NCI-H510A (cell line): ENCODE measurements at places on chromosomes 12 and 14.

DNA sequence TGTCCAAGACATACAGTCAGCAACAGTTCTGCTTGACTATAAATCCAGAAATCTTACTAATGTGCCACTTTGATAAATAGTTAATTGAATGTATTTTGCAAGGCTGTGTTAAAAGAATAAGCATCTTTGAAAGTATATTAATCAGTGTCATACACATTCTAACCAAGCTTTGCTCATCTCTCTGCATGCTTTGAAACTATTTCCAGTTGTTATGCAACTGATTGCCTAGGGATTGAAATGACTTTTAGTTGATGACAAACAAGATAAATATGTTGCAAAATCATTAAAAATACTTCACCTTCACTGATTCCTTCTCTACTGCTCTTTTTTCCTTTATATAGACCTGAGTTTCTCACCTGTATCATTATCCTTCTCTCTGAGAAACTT lies 91.3 kb downstream of the AEBP2 start:
- DNase-seq = no peak

GRCh38 chr14:104350463-104351185 lies 212.2 kb downstream of the KIF26A start:
- no peak for DNase-seq

GRCh38 chr14:89342049-89342448 lies 75.0 kb downstream of the FOXN3 start:
- no peak for DNase-seq

DNA sequence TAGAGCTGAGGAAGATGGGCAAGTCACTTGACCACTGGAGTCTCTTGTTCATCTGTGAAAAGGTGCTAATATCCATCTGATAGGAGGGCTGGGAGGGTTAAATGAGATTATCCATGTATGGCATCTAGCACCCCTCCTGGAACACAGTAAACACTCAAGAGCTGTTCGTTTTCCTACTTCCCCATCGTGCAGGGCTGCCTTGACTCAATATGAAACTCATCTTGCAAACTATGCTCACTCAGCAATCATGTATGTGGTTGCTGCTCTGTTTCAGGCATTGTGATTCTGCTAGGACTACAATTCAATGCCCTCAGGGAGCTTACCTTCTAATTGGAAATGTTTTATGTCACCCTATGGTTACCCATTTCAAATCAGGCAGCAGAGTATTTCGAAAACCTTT lies 395.6 kb downstream of the BCAT1 start:
- no peak for DNase-seq

DNA sequence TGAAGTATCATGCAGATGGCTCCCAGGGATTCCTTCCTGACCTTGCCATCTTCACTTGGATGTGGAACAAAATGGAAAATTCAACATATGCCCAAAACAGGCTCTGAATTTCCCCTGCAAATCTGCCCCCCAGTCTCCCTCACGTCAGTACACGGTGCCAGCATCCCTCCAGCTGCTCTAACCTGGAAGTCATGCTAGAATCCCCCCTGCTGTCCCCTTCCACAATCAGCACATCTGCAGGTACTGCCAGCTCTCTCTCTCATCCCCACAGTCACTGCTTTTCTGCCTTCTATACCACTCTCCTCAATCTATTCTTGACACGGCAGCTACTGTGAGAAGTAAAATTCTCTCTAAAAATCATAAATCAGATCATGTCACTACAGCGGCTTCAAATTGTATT lies 21.6 kb downstream of the GALNT6 start:
- no peak for DNase-seq

DNA sequence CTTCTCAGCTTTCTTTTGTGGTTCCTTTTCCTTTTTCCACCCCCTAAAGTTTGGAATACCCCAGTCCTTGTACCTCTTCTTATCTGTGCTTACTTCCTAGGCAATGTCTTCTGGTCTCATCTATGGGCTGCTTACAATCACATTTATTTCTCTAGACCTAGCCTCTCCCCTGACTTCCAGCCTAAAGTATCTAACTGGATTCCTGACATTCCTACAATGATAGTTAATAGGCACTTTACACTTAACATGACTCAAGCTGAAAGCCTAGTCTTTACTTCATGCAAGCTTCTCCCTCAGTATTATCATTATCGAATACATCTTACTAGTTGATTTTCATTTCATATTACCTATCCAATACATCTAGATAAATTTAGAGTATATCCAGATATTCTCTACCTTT lies 21.2 kb downstream of the CLECL1 start:
- DNase-seq = no peak

DNA sequence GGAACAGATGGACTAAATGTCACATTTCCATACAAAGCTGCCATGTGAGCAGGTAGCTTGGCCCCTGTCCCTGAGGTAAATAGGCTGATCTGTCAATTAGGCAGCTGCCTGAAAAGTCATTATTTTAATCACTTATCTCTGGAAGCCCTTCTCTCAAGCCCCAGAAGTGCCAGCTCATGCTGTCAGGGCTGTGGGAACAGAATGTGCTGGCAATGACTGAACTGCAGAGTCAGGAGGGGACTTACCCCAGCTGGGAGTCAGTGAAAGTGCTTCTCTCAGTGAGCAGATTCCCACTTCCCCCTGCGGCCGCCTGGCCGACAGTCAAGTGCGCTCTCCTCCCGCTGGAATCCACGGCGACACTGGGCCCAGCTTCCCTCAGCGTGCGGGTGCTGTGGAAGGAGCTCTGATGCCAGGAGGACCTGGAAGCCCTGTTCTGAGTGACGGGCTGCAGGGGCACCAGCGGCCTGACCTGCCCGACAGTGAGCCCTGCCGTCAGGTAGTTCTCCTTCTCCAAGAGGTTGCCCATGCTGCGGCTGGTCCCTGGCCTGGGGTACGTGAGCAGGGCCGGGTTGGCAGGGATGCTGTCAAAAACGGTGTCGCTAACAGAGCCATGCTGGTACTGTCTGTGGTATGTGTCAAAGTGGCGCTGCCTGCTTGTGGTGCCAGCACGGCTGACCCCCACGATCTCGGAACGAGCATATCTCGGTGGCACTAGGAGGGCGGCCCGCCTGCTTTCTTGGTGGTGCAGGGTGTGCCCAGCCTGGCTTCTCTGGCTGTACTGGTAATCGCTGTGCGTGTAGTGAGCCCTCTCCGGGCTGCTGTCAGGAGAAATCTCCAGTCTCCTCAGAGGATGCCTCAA lies 18.7 kb downstream of the PKP2 start:
- no peak for DNase-seq

- DNase-seq = no peak
Observed at GRCh38 chr12:2395354-2395977, 342.7 kb downstream of the CACNA1C start.

GRCh38 chr14:31212893-31213292 lies 5.3 kb upstream of the HECTD1 start:
- no peak for DNase-seq

DNA sequence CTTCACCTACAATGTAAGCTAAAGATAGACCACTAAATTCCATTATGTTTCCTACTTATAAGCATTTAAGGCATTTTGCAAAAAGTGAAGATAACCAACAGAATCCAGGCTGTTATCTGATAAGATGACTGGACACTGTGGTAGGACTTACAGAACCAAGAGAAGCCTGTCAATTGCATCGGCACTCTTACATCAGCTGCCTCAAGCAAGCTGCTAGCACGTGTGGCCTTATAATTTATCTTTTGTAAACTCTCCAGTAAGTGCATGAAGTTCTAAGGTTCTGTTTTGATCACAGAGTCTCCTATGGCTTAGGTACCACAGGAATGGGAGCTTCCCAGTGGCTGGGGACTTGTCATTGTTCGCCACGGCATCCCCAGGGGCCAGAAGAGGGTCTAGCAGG lies 88.7 kb downstream of the TRAFD1 start:
- no peak for DNase-seq

- DNase-seq = no peak
Observed at GRCh38 chr14:58287607-58288042, 10.7 kb upstream of the ARID4A start.

DNA sequence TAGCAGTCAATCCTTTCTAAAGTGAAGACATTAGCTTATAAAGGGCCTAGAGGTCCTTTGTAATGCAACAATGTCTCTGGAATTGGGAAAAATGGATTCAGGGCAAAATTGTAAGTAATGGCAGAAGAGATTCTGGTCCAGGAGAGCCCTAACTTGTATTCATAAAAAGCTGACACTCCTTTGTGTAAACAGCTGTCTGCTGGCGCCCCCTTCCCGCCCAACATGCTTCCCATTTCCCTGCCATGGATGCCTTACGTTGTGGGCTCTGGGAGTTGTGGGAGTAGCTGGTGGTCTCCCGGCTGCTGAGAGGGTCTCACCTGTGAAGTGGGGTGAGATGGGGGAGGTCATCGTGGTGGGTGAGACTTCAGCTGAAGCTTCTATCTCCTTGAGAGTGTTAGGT lies 2.3 kb downstream of the ACRBP start:
- no peak for DNase-seq

- no peak for DNase-seq
Observed at GRCh38 chr14:49966304-49966809, 73.5 kb downstream of the ARF6 start.

- DNase-seq = no peak
Observed at GRCh38 chr14:32697704-32698103, 241.0 kb upstream of the NPAS3 start.

- DNase-seq = no peak
Observed at GRCh38 chr12:32727237-32727636, 28.5 kb downstream of the YARS2 start.

DNA sequence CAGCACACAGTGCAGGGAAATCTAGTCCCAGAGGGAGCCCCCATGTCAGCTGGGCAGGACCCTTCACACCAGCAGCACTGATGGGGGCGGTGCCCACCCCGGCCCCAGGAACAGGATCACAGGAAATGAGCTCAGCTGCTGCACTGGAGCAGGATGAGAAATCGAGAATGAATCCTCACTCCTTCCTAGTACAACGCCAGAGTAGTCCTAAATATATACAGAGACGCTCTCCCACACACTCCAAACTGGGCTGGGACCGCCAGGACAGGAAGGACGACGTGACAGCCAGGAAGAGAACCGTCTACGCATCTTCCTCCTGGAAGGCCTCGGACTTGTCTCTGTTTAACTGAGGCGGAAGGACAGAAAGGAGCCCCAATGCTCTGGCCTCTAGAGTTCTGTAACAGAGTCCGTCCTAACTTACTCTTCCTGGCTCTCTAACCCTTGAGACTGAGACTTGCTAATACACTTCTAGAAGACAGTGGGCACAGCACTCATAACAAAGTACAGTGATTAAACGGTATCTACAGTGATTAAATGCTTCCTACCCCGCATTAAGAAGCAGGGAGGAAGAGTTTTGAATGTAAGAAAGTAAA lies 33.4 kb downstream of the CDC42BPB start:
- DNase-seq = no peak

GRCh38 chr12:124771462-124772288 lies 92.0 kb downstream of the SCARB1 start:
- DNase-seq = peak; percentile 39

- DNase-seq = no peak
Observed at GRCh38 chr12:121578230-121579189, 2.3 kb downstream of the KDM2B start.

- DNase-seq = no peak
Observed at GRCh38 chr14:30444451-30444850, 114.5 kb upstream of the G2E3 start.

DNA sequence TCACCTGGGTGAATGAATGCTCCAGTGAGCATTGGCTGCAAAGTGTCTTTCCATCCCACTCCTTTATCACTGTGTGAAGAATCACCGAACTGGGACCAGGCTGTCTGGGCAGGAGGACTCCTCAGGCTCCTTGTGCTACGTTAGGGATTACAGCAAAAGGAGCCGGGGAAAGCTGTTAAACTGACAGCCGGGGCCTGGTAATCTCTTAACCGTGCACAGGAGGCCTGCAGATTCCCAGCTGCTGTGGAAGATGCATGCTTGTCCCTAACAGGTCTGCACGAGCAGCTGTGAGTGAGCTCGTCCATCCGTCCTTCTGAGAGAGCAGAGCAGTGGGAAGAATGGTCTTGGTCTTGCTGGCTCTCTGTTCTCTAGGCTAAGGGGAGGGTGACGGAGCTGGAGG lies 231.5 kb downstream of the AACS start:
- DNase-seq = no peak

DNA sequence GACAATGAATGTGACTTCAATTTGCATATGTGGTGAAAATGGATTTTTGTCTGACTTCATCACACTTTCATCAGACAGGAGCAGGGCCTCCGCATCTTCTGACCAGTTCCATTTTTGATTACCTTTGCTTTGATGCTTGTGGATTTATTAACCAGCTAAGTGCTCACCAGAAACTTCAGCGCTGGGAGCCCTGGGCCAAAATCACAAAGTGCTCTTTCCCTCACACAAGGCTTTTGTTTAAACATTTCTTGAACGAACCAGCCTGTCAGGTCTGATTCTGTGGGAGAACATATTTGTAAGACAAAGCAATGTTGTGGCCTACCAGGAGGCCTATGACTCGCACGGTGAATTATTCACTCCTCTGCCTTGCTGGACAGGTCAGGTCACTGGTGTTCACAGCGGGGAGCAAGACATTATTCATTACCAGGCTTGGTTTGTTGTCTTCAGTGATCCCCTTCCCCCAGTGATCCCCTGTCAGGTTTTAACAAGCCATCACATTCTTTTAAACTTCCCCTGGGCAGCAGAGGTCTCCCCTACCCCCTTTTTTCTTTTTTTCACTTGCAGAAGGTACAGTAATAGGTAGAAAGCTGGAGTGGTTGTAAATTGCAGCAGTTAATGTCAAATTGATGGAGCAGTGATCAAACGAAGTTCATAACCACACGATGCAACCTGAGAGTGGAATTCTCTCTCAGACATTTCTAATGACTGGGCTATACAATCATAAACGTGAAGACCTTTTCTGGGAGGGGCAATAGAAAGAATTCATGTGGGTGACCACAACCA lies 167.5 kb upstream of the PRICKLE1 start:
- no peak for DNase-seq

DNA sequence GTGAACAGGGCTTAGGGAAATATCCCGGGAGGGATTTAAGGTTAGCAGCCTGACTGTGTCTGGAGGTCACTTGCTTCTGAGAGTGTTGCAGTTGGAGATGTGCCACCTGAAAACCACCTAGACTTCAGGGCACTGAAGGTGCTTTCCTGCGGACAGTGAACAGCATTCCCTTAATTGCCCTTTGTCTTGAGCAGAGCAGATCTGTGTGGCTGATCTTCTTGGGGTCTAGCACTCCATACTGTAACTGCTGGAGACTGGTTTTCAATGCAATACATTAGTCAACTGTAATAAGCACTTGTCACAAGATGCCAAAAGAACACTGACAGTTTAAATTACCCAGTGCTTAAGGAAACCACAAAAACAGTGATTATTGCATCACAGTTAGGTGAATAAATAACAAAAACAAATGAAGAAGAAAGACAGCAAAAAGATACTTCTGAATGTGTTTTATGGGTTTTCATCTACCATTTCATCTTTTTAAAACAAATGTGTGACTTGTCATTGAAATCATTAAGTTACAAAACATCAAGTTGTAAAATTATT lies 111.8 kb downstream of the PRIMA1 start:
- no peak for DNase-seq

- DNase-seq = no peak
Observed at GRCh38 chr14:68363843-68364767, 428.8 kb downstream of the ZFP36L1 start.
